ENCODE measurements at places on chromosomes 5 and 9.

GRCh38 chr5:124404796-124405195, 341.6 kb downstream of the ZNF608 start:
- no peak for DNase-seq

- no peak for DNase-seq
Observed at GRCh38 chr9:137265496-137266161, 10.5 kb downstream of the NELFB start.

GRCh38 chr5:54187694-54188093, 122.7 kb downstream of the ARL15 start:
- no peak for DNase-seq

GRCh38 chr9:121679901-121680635, 28.6 kb downstream of the DAB2IP start:
- DNase-seq = no peak

DNA sequence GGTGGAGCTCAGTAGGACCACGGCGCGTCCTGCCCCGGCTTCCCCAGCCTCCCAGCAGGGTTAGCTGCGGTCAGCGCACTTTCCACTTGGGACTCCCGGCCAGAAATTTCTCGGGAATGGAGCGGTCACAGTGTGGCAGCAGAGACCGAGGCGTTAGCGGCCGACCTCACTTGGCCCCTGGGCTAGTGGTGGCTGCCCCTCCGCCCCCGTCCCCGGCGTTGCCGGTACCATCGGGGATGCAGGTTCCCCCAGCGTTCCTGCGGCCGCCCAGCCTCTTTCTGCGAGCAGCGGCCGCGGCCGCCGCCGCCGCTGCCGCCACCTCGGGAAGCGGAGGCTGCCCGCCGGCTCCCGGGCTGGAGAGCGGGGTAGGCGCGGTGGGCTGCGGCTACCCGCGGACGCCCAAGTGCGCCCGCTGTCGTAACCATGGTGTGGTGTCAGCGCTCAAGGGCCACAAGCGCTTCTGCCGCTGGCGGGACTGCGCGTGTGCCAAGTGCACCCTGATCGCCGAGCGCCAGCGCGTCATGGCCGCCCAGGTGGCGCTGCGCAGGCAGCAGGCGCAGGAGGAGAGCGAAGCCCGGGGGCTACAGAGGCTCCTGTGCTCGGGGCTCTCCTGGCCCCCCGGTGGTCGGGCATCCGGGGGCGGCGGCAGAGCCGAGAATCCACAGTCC, 460 bp downstream of the DMRTA1 start:
- peak; percentile 20 for DNase-seq

DNA sequence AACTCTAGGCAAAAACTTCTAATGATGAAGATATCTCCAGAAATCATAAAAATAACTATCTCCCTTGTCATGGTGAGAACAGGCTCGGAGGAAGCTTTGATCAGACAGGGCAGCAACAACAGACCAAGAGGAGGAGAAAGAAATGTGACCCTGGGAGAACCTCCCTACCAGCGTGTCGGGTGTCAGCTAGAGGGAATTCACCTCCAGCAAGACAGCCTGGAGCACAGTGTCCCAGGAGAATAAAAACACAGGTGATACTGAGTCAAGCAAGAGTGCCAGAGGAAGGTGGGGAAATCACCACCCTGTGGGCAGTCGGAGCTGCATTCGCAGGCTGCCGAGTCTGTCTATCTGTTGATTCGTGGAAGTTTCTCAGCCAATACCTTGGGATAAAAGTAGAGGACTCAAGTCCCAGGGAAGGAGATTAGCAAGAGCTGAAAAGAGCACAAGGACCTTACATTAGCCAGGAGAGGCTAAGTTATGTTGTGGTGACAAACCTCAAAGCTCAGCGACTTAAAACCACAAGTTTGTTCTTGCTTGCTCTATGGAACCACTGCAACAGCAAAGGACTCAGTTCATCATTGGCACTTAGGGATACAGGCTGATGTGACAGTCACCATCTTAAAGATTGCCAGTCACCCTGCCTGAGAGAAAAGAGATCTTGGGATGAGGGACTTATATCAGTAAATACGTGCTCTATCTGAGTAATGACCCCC, 598.3 kb downstream of the CCDC171 start:
- DNase-seq = no peak

DNA sequence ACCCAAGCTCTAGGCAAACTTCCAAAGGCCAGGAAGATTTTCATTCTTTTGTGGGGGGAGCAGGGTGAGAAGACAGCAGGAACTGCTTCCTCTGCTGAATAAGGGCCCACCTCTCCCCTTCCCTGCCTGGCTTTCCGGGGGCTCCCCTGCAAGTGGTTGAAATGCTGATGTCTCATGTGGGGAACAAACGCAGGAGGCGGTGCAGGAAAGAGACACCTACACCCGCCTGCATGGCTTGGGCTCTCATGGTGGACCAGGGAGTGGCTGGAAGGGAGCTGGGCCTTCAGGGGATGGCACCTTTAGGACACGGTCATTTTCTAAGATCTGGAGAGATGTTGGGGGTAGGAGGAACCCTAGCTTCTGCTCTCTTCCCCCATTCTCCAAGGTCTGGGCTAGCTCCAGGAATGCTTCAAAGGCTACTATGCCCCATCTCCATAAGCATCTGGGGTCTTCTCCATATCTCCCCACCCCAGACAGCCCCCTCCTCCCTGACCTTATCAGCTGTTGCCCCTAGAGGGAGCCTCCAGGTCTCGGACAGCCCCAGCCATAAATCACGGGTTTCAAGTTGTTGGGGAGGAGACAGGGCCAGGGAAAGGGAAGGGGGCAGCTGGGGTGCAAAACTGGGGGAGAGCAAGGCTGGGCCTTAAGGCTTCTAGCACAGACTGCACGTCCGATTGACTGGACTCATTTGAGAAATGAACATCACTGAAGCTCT, 76.6 kb downstream of the PSD2 start:
- DNase-seq = no peak

DNA sequence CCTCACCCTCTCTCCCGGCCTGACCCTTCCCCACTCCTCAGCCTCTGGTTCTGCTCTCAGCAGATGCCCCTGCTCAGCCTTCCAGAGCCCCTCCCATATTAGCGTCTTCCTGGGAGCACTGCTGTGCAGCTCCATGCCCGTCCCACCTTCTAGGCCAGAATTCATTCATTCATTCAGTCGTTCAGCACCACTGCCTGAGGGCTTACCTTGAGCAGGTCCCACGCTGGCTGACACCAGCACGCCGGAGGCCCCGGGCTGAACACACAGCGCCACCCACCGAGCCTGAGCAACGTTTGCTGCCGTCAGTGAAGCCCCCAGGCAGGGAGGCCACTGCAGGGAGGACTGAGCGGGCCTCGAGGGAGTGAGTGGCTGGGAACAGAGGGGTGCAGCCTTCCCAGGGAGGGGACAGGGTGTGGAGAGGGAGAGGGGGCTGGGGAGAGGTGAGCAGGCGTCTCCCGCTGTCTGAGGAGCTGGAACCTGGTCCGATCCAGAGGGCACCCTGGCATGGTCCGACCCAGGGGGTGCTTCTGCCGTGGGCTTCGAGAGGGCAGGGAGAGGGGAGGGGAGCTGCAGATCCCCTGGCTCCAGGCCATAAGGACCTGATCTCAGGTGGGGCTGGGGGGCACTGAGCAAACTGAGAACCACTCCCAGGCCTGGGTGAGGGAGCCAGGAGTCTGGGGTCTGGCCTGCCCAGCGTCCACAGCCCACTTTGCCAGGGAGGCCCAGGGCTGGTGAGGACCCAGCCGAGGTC, 98.8 kb upstream of the RAPGEF1 start:
- no peak for DNase-seq

GRCh38 chr9:127183814-127184582, 61.6 kb upstream of the ANGPTL2 start:
- DNase-seq = no peak

DNA sequence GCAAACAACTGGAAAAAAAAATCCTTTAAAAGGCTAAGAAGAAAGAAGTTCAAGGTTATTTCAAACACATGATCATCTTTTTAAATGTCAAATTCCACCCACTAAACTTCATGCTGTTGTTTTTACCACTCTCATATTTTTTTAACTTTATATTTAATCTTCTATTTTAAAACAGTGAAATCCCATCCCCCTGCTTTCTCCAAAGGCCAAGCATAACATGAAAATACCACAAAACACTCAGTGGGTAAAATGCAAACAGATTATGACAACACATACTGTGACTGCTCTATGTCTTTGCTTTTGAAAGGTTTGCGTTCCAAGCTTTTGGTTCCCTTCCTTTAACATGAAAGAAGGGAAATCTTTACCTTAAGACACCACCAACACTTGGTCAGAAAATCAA, 127.6 kb downstream of the SNCAIP start:
- DNase-seq = no peak

DNA sequence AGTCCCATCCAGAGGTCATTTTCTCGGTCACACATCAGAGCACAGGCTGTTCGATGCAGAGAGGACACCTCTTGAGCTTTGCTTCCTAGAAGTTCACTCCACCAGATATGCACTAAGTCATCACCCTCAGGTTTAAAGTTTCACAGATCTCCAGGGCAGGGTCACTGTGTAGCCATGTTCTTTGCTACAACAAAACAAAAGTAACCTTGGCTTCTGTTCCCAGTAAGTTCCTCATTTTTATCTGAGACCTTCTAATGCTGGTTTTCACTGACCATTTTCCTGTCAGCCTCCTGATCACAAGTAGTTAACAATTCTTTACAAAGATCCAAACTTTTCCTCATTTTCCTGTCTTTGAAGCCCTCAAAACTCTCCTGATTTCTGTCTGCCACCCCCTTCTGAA, 97.5 kb upstream of the CTSV start:
- DNase-seq = no peak

DNA sequence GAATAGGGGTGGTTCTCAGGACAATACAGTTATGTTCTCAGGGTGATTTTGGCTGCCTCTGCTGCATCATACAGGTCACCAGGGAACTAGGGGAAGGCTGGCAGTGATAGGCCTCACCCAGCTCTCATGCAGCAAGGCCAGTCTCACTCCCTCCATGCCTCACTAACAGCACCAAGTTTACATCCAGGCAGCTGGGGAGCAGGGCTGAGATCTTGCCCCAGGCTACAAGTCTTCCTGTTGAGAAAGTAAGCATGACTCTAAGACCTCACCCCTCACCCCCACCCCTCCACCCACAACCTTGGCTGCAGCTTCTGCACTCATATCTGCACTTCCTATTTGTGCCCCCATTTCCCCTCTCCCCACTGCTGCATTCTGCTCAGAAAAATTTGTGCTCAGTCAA, 481.2 kb downstream of the ACTL7B start:
- DNase-seq = no peak

GRCh38 chr5:151328734-151329133, 18.6 kb downstream of the SLC36A2 start:
- DNase-seq = no peak

DNA sequence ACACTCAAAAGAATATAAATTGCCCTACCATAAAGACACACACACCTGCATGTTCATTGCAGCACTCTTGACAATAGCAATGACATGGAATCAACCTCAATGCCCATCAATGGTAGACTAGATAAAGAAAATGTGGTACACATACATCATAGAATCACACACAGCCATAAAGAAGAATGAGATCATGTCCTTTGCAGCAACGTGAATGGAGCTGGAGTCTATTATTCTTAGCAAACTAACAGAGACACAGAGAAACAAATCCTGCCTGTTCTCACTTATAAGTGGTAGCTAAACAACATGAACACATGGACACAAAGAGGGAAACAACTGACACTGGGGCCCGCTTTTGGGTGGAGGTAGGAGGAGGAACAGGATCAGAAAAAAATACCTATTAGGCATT, 2062.2 kb upstream of the CDH6 start:
- DNase-seq = no peak

- DNase-seq = no peak
Observed at GRCh38 chr5:150374651-150375050, 17.2 kb downstream of the TCOF1 start.

GRCh38 chr9:127904561-127905003, 5.2 kb upstream of the ST6GALNAC6 start:
- DNase-seq = no peak

- DNase-seq = no peak
Observed at GRCh38 chr5:124372457-124372856, 374.0 kb downstream of the ZNF608 start.

- DNase-seq = no peak
Observed at GRCh38 chr5:98540056-98540455, 233.4 kb upstream of the RGMB start.

DNA sequence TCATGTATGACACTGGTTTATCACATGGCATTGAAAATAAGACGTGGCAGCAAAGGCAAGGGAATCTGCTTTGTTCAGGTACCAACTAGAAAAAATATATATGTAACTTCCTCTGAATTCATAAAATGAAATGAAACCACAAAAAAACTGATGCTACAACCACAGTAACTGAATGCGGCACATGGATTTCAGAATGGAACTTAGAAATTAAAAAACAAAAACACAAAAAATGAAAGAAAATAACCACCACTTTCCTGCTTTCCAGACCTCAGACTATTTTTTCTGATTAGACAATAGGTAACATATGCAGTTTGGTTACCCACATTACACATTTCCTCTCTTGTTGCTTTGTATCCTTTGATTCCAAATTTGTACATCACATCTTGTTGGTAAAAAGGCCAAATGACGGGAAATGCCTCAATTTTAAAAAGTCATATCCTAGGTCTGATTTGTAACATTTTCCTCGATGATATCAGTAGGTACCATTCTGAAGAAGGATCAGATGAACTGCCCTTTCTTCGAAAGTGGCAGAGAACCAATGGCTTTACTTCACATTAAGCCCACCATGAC, 18.1 kb upstream of the PDCL start:
- no peak for DNase-seq

- no peak for DNase-seq
Observed at GRCh38 chr9:82600536-82601292, 462.2 kb downstream of the RASEF start.

GRCh38 chr9:89943728-89944127, 338.9 kb downstream of the GADD45G start:
- DNase-seq = no peak

DNA sequence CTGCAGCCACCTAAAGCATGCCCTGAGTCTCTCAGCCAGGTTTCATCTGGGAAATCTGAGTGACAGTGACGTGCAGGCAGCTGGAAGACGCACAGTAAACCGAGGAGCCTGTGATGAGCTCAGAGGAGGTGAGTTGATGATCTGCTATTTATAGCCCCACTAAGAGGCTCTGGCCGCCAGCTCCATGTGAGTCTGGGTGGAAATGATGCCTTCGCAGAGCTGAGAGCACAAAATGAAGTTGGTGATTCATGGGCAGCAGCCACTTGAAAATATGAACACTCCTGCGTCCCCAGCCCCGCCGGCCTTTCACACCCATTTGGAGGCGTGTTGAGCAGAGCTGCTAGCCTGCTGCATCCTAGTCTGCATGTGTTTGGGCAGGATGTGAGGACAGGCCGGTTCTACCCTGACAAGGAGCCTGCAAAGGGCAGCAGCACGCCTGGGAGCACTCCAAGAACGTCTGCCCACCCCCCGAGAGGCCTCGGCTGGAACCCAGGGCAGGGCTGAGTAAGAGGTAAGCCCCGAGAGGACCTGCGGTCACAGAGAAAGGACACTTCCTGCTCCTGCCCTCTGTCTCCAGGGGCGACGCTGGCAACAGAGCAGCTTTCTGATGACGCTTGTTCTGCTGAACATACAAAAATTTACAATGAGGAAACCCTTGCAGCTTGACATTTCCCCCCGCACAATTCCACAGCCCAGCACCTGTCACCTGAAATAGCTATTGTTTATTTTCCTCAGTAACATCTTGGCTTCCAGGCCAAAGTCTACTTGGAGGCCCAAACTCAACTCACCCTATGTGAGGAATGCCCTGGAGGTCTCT, 25.1 kb upstream of the CDKN2AIPNL start:
- DNase-seq = peak; percentile 50

GRCh38 chr5:28281351-28281750, 1243.0 kb upstream of the CDH9 start:
- DNase-seq = no peak
